ENCODE measurements at places on chromosomes 16 and 17.

- DNase-seq: no peak
Measured at GRCh38 chr16:74747716-74748615, 26.7 kb downstream of the FA2H start.

- no peak for DNase-seq
Measured at GRCh38 chr17:34253139-34253525, 2.0 kb upstream of the CCL2 start.

GRCh38 chr17:11643851-11644250 is 45.6 kb downstream of the DNAH9 start:
- DNase-seq: no peak

DNA sequence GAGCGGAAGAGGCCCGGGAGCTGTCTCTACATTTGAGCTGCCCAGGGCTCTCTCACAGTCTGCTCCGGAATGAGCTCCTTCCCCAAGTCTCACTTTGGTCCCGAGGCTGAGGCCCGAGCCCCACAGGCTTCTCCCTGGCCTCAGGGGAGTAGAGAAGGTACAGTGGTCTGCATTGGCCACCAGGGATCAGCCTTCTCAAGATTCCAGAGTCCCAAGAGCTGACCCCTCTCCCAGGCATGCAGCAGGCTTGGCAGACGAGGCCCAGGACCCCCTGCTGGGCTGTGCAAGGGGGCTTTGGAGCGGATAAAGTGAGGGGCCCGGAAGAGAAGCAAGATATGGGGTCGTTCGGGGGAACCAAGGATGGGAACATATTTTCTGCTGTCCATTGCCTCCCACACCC is 3.1 kb downstream of the PRSS27 start:
- DNase-seq: no peak

GRCh38 chr16:22322741-22323140 is 25.5 kb downstream of the POLR3E start:
- DNase-seq: no peak

GRCh38 chr17:7841396-7841914 is 7.4 kb downstream of the KDM6B start:
- peak; percentile 97 for DNase-seq

DNA sequence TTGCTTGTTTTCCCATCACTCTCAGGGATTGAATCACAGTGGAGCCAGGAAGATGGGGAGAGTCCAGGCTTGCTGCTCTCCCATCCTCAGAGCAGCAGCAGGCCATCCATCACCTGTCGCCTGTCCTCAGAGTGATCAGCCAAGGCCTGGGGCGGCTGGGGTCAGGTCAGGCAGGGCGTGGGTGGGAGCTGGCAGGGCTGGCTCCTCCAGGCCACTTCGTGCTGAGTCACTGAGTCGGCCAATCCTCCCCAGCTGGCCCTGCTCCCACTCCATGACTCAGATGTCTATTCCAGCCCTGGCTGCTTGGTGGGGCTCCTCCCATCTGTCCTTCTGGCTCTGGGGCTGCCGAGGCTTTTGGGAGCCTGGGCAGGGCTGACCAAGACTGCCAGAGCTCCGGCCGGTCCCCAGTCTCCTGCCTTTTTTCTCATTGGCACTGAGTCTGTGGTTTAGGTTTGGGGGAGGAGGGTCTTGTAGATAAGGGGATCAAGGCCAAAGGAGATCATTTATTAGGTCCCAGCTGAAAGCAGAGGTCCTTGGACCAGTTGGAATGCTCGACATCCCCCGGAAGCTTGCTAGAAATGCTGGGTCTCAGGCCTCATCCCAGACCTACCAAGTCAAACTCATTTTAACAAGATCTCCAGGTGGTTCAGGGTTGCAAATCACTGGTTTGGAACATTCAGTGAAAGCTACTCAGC is 72.7 kb downstream of the ABCC1 start:
- no peak for DNase-seq

GRCh38 chr16:3022208-3022683 is 1.5 kb downstream of the HCFC1R1 start:
- peak; percentile 70 for DNase-seq

DNA sequence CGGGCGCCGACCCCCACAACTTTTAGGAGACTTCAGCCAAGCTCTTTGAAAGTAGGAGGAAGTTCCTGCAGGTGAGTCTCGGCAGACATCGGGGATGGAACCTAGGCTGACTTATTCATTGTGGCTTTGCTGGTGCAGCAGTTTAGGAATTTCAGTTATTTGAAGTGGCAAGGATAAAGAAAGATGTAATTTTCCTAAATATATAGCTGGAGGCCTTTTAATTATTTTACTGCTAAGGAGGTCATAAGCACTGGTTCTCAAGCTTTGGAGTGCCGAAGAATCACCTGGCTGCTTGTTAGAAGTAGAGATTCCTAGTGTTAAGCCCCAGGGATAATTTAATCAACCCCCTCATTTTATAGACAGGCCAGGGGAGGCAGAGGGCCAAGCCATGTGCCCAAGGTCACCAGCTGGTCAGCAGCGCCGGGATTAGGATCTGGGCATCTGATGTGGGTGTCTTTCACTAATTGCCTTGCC is 28.9 kb upstream of the BCAR1 start:
- no peak for DNase-seq

GRCh38 chr16:68000450-68000849 is 1.2 kb upstream of the DPEP2 start:
- DNase-seq: no peak

- DNase-seq: no peak
Measured at GRCh38 chr17:77571155-77571981, 387.1 kb upstream of the TNRC6C start.

DNA sequence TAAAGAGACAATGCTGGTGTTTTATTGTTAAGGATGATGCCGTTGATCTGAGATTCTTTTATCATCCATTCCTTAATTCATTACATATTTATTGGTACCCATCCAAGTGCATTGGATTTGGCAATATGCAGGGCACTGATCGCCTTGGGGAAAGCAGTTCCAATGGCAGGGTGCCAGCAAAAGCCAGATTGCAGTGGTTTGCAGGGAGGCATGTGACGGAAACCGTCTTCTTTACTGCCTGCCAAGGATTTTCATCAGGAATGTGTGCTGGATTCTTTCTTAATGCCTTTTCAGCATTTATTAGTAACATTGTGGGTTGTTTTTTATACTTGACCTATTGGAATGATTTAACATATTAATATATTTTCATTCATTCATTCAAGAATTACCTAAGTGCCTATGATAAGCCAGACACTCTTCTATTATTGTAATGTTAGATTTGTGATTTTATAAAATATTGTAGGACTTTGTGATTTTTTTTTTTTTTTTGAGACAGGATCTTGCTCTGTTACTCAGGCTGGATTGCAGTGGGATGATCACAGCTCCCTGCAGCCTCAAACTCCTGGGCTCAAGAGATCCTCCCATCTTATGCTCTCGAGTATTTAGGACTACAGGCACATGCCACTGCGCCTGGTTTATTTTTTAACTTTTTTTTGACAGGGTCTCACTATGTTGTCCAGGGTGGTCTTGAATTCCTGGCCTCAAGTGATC is 93.4 kb upstream of the TNRC6A start:
- no peak for DNase-seq

- DNase-seq: peak; percentile 32
Measured at GRCh38 chr17:42266918-42267766, 9.0 kb downstream of the STAT5B start.

Data from T-helper 9 cell (primary cell).